LHCN-M2 (cell line): ENCODE measurements at places on chromosomes 1 and 21. TPM values are rescaled to one million over a fixed set of nuclear protein-coding genes. Genes with fewer than 3 reads are reported as not detected.

Gene C4BPA
- total RNA-seq = not detected in 2 replicates

Gene SLC45A1
- total RNA-seq = 4.0 and 4.2 TPM in 2 replicates

Gene MIXL1
- not detected in 2 replicates for total RNA-seq

Gene TP53BP2
- 28.5 and 35.1 TPM in 2 replicates for total RNA-seq

Gene LCA5L
- 0.58 and 0.98 TPM in 2 replicates for total RNA-seq

Gene SNRNP40
- total RNA-seq = 90.3 and 96.7 TPM in 2 replicates

DNA sequence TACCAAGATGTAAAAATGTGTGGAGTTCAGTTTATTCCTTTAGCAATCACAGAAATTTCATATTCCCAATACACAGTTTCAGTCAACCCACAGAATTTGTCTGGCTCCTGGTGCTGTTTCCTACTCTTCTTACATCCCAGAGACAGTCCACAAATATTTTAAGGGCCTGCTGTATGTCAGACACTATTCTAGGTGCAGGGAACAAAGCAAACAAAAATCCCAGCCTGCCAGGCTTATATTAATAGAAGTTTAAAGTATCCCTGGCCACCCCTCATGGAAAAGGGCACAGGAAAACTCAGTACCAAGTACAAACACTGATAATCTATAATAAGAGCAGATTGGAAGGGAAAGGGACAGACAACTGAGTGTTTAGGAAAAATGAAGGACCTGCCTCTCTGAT, 194.8 kb downstream of the ZP4 start:
- DNase-seq = no peak

- peak; percentile 64 for DNase-seq
These were observed 122.9 kb downstream of the NUF2 start for GRCh38 chr1:163444665-163445064.

- DNase-seq = no peak
These were observed 260.2 kb upstream of the RUNX1 start for GRCh38 chr21:35309316-35309715.

- DNase-seq = no peak
These were observed 8.7 kb downstream of the CAPZB start for GRCh38 chr1:19476450-19477190.

DNA sequence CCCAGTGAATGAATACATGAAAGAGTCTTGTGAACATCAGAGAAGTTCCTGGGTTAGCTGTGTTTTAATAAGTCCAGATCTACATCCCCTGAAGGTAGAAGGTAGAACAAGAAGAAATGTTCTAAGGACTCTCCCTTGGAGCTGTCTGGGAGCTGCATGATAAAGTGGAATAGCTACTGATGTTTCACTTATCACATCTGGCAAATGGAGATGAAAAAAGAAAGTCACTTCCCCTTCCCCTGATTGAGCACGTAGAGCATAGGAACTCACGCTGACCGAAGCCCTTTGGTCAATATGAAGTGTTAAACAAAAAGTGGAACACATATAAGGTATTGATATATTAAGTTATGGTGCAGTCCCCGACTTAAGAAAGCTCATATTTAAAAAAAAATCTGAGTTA, 53.2 kb upstream of the PARP1 start:
- no peak for DNase-seq

GRCh38 chr1:167532964-167533824, 14.9 kb upstream of the CD247 start:
- no peak for DNase-seq

- no peak for DNase-seq
These were observed 8.7 kb upstream of the EXTL1 start for GRCh38 chr1:26012864-26013263.
